CD4-positive, alpha-beta T cell treated with Interleukin-6 for 4 hours (primary cell): ENCODE measurements at places on chromosomes 16 and 17.

DNA sequence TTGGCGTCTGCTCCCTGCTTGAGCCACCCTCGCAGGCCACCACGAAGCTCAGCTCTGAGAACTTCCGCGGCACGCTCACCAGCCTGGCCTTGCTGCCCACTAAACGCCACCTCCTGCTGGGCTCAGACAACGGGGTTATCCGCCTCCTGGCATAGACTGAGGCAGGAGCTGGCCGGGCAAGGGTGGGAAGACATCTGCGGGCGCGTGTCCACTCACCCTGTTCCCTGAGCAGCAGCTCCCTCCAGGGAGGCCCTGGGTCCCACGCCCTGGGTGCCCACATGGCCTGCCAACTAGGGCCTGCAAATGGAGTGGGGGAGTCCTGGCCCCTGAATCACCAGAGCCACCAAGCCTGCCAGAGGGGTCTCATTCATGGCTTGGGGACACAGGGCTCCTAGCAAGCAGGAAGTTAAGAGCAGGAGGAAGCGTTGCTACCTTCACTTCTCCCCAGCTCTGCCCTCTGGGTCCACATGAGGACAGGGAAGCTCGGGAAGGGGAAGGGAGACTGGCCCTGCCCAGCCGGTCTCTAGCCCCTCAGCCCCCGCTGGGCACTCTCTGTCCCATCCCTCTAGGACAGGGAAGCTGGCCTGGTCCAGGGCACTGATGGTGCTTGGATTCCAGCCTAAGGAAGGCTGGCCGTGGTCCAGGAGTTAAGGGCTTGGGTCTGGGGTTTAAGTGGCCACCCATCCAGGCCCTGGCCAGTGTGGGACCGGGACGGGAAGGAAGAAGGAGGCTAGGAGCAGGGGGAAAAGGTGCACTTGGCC lies 5.0 kb upstream of the SERPINF2 start:
- no peak for DNase-seq

DNA sequence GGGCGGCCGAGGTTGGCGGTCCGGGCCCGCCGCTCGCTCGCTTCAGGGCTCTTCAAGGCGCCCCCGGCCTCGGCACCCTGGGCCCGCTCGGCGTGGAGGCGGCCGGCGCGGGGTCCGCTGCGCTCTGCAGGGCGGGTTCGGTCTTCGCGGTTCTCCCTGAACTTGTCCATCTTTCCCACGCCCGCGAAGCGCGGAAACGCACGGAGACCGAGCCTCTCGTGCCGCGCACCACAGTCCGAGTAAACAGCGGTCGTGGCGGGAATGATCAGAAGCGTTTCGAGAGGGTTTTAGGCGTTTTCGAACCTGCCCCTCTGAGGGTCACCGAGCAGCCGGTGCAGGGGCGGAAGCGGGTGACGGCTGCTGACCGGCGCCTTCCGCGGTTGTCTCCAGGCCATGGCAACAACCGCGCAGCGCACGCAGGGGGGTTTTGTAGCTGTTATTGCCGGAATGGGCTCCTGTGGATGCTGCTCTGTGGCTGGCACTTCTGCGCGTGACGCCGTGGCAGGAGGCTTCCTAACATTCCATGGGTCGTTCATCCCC lies 414 bp downstream of the NARF start:
- DNase-seq = peak; percentile 38

DNA sequence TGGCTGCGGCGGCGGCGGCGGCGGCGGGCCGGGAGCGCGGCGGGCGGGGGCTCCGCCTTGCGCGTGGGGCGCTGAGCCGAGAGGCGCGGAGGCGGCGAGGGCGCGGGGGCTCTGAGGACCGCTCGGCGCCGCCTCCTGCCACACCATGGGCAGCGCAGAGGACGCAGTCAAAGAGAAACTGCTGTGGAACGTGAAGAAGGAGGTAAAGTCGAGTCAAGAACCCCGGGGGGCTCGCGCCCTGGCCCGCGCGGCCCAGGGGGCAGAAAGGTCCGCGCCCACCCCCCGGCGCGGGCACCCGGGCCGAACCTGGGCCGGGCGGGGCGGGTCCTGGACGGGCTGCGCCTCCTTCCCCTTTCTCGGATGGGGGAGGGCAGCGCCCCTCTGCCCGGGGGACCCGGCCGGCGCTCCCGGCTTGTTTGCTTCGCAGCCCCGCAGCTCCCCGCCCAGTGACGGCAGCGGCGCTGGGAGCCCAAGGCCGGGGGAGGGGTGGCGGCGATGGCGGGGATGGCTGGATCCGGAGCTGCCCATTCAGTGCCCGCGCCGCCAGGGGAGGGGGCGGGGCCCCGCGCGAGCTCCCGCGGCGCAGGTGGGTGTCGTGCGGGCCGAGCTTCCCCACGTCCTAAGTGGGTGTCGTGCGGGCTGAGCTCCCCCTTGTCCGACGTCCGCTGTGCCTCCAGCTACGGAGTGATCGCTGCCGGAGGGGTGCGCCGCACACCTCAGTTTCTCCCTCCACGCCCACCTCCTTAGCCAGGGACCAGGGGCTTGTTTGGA lies 428 bp downstream of the SGSM2 start:
- peak; percentile 62 for DNase-seq

DNA sequence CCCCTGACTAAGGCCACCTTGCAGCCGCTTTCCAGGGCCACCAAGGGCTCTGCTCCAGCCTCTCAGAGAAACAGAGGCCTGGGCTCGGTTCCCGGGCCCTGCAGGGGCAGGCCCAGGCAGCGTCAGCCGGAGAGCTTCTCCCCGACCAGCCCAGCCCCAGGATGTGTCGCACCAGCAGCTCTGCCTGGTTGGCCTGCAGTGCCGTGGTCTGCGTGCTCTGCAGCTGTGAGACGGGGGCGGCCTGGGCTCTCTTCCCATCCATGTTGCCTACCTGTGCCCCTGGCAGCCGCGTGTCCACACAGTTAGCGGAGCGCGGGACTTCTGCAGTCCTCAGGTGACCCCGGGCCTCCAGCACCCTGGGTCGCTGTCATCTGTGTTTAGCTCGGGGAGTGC lies 4.8 kb downstream of the IGFALS start:
- no peak for DNase-seq

GRCh38 chr17:76946111-76946771 lies 78.0 kb downstream of the MGAT5B start:
- no peak for DNase-seq

DNA sequence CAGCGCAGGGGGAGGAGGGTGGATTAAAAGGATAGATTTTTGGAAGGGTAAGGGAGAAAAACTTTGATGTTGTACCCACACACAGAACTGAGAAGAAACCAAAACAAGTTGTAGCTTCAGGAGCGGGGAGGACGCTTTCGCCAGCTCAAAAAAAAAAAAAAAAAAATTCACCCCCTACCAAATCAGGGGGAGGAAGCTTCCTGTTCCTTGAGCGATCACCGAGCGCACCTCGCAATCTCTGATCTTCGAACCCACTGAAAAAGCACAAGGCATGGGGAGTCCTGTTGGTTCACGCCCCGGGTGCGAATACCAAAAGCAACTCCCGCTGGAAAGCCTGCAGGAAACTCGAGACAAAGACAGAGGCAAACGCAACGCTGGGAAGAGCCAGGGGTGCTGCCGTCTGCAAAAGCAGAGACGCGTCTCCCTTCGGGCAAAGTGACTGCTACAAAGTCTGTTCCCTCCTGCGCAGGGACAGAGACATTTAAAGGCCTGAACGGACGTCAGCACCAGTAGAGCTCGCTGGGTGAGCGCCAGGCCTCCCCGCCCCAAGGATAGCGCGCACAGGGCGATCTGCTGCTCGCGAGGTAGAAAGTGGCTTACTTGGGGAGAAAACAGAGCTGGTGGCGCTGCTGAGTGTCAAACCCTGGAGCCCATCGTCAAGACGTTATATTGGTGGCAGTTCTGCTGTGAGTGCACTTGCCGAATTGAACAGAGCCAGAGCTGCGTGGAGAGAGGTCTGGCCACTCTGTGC lies 190.4 kb downstream of the USP22 start:
- no peak for DNase-seq

DNA sequence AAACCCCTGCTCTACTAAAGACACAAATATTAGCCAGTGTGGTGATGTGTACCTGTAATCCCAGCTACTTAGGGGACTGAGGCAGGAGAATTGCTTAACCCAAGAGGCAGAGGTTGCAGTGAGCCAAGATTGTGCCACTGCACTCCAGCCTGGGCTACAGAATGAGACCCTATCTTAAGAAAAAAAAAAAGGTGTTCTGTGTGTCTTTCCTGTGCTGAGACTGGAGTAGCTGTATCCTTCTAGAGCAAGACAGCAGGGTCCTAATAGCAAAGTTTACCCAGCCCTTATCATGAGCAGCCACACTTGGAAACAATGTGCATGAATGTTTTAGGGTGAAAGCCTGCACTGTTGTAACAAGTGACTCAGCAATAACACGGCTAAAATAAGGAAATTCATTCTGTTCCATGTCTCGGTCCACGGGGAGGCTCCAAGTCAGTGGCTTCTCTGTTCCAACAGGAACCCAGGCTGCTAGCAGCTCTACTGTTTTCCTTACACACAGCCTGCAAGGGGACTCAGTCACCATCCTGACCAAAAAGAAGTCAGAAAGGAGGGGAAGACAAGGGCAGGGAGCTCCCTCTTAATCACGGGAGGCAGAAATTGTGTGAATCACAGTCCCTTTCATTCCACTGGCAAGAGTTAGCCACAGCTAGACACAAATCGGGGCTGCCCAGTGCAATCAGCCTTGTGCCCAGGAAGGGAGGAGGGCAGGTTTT lies 7.1 kb upstream of the SLC5A11 start:
- no peak for DNase-seq

- no peak for DNase-seq
These were observed 8.4 kb downstream of the VPS9D1 start for GRCh38 chr16:89712274-89712781.

- no peak for DNase-seq
These were observed 23.5 kb upstream of the MAP2K6 start for GRCh38 chr17:69390795-69391501.

GRCh38 chr17:54259476-54259875 lies 436.7 kb downstream of the KIF2B start:
- no peak for DNase-seq

- no peak for DNase-seq
These were observed 96.3 kb downstream of the WWOX start for GRCh38 chr16:78195797-78196196.

- DNase-seq = no peak
These were observed 8.8 kb downstream of the WFIKKN2 start for GRCh38 chr17:50844117-50844700.

DNA sequence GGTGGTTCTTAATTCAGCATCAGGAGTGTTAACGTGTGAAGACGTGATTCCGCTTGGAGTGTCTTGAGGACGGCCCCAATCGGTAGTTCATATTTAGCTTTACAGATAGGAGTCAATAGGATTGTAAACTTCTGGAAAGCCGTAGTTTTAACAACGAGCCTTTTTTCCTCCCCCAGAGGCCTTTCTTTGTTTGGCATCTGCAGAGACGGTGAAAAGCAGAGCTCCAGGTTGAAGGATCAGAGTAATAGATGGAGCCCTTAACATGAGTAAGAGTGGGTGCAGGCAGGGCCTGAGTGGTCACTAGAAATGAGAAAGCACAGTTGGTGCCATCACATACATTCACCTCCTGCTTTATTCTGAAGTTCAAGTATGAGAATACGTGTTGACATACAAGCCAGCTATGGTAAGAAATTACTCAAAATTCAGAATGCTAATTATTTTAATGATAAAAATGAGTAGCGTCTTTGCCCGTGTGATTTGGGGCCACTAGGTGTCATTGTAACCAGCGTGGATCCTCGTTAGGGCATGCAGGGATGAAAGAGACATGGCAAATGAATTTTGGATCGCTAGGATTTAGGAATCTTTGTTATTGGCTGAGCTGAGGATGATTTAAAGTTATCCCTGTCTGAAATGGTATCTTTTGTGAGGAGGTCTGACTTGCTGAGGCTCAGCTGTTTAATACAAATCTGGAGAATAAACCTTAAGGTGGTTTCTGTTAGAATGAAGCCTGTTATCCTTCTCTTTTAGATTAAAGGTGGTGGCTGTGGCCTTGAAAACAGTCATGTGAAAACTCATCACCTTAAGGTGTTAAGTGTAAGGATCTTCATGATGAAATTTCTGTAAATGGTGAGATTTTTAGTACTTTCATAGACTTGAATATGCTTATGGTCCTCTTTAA lies 18.6 kb downstream of the PRCD start:
- DNase-seq = peak; percentile 37

GRCh38 chr16:88700636-88701482 lies 5.3 kb downstream of the RNF166 start:
- DNase-seq = peak; percentile 98

GRCh38 chr16:12387311-12387710 lies 410.8 kb downstream of the SNX29 start:
- no peak for DNase-seq

DNA sequence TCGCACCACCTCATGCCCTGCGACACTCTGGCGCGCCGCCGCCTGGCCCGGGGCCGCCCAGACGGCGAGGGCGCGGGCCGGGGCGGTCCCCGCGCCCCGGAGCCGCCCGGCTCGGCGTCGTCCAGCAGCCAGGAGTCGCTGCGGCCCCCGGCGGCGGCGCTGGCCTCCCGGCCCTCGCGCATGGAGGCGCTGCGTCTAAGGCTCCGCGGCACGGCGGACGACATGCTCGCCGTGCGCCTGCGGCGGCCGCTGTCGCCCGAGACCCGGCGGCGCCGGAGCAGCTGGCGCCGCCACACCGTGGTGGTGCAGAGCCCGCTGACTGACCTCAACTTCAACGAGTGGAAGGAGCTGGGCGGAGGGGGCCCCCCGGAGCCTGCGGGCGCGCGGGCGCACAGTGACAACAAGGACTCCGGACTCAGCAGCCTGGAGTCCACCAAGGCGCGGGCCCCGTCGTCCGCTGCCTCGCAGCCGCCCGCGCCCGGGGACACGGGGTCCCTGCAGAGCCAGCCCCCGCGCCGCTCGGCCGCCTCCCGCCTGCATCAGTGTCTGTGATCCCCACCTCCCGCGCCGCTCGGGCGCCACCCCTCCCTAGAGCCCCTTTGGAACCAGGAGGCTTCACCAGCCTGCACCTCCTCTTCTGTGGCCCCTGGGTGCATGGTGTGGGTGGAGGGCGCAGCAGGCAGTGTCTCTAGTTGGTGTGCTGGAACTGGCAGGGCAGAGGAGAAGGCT lies 82.3 kb downstream of the ARHGAP23 start:
- no peak for DNase-seq

- no peak for DNase-seq
These were observed 75.7 kb downstream of the CYTH1 start for GRCh38 chr17:78706271-78706915.

GRCh38 chr17:20800146-20800545 lies 220.6 kb downstream of the CDRT15L2 start:
- no peak for DNase-seq

- no peak for DNase-seq
These were observed 313.1 kb downstream of the MAF start for GRCh38 chr16:79287424-79287917.

DNA sequence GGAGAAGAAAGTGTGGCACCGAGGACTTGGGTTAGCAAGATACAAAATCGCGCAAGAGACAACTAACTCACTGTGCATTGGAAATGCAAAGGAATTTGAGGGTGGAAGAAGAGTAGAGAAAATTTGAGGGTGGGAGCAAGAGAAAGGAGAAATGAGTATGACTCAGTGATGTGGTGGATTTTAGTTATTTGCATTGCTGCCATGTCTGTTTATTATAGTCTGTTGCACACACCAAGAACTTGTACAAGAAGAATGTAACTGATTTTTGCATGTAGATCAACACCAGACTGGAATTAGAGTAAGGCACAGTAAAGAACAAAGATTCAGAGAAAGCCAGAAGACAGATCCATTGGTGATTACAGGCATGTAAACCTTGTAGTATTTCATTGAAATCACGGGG lies 71.6 kb upstream of the SMIM36 start:
- DNase-seq = no peak

GRCh38 chr16:84507011-84507982 lies 2.8 kb upstream of the MEAK7 start:
- DNase-seq = no peak

- DNase-seq = no peak
These were observed 56.1 kb upstream of the BCAR1 start for GRCh38 chr16:75307506-75307905.
